ENCODE measurements at places on chromosomes 5 and 9.

- DNase-seq, result no peak
Measured at GRCh38 chr9:109590966-109591365, 92.9 kb upstream of the PTPN3 start.

DNA sequence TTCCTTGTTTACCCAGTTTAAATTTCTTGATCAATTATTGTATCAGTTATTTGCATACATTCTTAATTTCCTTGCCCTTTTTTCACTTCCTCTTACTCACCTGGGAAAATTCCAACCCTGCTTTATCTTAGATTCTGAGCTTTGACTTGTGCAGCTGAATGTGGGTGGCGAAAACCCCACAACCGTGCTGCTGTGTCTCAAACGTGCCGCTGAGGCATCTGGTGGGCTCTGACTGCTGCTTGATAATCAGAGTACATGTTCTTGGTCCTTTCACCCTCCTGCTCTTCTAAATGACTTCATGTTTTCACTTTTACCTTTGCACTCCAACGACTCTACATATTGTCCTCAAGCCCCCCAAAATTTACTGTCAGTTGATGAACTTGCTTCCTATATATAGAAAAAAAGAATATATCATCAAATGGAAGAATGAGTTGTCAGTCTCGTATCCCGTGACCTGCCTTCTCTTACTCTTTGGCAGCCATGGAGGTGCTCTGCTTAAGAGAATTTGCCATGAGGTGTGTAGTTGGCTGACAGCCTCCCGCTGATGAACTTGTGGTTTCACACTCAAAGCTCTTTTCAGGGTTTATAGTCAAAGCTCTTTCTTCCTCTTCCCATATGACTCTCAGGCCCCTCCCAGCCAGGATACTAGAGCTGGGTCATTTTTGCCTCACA is 14.0 kb upstream of the JAK2 start:
- no peak for DNase-seq

GRCh38 chr5:4005335-4005734 is 409.7 kb downstream of the IRX1 start:
- DNase-seq, result no peak

DNA sequence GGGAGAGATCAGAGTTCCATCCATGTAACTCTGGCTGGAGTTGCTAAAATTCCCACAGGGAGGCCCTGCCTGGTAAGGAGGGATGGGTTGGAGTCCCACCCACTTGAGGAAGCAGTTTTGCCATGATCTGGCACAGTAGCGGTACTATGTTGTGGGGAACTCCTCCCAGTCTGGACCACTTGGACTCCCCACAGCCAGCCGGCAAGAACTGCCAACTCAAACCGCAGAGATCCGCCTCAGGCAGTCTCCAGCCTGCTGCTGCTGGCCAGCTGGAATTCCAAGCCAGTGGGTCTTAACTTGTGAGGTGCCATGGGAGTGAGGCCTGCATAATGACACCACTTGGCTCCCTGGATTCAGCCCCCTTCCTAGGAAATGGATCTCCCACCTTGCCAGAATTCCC is 151.9 kb downstream of the NDUFS4 start:
- no peak for DNase-seq

- DNase-seq, result no peak
Measured at GRCh38 chr5:65767565-65767964, 45.6 kb downstream of the NLN start.

GRCh38 chr5:17803971-17804370 is 169.7 kb downstream of the TAF11L14 start:
- no peak for DNase-seq

DNA sequence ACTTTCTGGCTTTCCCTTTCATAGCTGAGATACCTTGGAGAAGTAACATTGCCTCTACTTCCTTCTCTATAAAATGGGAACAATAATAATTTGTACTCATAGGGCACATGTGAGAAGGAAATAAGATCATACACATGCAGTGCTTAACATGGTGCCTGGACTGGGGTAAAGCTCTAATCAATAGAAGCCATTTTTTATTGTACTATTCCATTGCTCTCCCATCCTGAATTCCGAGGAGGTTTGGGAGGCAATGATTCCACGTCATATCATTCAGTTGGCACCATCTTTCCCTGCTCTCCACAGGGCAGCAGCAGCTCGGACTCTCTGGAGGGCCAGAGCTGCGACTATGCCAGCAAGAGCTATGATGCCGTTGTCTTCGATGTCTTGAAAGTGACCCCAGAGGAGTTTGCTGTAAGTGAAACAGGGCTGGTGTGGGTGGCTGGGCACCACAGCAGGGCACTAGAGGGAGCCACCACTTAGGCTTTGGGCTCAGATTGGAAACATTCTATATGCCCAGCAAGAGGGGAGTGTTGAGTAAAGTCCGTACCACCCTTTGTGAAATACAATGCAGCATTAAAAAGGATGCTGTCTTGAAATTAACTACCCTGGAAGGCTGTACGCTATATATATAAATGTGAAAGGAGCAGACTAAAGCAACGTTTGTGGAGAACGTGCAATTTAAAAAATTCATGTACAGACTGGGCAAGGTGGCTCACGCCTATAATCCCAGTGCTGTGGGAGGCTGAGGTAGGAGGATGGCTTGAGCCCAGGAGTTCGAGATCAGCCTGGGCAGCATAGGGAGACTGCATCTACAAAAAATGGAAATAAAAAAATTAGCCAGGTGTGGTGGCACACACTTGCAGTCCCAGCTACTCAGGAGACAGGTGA is 51.2 kb downstream of the RALGPS1 start:
- DNase-seq, result no peak

GRCh38 chr9:132973713-132974112 is 4.8 kb upstream of the GFI1B start:
- DNase-seq, result no peak

- DNase-seq, result no peak
Measured at GRCh38 chr5:156815988-156816599, 34.0 kb upstream of the PPP1R2B start.

- no peak for DNase-seq
Measured at GRCh38 chr9:82797534-82797933, 265.4 kb downstream of the RASEF start.

DNA sequence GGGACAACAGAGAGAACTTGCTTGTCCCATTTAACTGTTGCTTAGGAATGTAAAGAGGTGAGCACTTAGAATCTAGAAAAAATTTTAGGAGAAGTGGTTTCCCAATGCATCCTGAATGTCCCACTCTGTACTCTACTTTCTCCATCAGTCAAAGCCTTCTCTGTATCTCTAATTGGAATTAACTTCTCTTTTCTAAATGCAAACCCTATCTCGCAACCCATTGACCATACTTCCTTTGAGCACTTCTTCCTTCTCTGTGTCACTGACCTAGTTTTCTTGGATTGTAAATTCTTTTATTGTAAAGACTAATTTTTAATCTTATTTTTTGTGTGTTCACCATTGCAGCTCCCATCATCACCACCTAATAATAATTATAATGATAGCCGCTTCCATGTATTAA is 33.3 kb downstream of the ADRB2 start:
- no peak for DNase-seq

DNA sequence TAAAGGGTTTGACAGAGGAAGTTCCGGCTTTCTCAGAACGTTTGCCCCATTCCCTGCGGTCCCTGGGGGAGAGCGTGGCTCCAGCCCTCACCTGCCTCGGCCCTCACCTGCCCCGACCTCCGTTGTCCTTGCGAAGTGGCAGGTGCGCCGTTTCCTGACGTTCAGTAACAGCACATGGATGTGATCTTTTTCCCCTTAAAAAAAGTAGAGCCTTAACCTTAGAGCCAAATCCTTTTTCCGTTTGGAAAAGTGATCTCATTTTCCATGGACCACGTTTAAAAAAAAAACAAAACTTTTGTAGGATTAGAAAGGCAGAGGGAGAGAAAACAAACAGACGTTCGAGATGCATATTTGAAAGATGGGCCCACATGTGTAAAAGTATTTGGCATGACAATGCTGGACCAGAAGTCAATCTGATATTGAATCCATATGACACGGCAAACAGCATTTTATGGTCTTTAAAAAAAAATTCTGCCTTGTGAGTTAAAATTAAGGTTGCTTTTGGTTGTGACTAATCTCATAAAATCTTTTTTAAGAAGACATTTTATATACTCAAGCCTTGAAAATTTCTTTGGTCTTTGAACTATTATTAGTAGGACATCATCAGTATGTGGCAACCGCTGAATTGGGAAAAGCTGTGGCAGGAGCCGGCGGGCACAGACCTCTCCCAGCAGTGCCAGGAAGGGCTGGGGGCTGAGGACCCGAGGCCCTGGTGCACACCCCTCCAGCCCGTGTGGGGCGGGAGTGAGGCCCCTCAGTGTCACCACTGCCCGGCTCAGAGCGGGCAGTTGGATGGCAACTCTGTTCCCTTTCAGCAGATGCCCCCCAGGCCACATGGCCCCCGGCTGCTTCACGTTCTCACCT is 42.5 kb upstream of the EXOC3 start:
- peak; percentile 49 for DNase-seq
